ENCODE measurements at places on chromosomes 2 and 18.

GRCh38 chr2:156826341-156826933, 390.3 kb downstream of the GPD2 start:
- DNase-seq: peak; percentile 63

DNA sequence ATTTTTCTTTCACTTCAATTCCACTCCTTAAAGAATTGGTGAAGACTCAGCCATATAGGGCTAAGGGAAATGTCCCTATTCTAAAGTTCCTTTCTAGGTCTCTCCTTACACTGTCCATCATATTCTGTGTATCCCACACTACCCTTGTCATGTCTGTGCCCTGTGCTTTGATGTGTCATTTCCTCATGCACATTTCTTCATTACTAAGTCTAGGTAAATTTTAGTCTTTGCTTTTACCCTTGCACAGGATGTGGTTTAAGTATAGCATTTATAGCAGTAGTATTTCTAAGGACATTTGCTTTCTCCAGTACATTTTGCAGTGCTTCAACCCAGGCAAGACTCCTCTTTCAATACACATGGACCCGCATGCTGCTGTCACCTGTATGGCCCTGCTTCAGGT, 221.5 kb upstream of the ACVR2A start:
- no peak for DNase-seq

DNA sequence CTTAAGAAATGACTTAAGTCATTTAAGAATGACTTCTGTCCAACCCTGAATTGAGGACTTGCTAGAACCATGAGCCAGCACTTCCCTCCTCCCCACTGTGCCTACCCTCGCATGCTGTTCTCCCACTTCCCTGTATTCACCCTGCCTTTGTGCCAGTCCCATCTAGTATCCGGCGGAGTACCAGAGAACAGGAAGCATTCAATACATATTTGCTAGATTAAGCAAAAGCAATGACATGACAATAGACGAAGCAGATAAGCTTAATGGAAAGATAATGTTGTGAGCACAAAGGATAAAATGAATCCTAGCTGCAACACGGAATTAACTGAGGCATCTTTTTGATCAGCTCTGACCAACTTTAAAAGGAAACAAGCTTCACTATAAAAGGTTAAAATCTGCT, 328.5 kb downstream of the TDRD15 start:
- no peak for DNase-seq

DNA sequence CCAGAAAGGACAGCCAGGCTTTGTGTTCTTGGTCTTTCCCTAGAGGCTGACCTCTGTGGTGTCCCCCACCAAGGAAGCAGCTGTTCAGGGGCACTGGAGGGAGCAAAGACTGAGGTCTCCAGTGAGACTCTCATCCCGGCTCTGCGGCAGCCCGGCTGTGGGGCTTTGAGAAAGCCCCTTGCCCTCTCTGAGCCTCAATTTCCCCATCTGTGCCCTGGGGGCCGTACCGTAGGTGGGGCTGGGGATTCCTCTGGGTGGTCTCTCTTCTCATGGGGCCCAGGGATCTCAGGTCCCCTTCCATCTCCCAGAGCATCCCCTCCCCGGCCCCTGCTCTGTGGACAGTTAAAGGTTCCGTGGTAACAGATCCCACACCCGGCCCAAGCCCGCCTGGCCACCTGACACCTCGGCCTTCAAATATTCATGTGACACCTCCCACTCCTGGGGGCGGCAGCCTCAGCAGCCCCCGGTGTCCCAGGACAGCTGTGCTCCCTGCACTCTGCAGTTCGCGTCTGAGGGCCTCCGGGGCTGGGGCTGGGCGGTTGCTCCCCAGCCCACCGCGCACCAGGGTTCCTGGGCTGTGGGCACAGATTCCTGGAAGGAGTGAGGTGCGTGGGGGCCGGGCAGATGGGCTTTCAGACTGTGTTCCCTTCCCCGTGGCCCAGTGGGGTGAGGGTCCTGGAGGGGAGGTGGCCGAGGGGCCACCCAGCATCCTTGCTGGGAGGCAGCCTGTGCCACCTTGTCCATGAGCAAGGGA, 15.1 kb upstream of the KLHL30 start:
- no peak for DNase-seq

- DNase-seq: no peak
Observed at GRCh38 chr2:199989822-199990221, 34.4 kb downstream of the MAIP1 start.

- no peak for DNase-seq
Observed at GRCh38 chr2:238994432-238994831, 146.5 kb downstream of the TWIST2 start.

- no peak for DNase-seq
Observed at GRCh38 chr2:224638301-224638823, 53.2 kb upstream of the CUL3 start.

Measured in iris pigment epithelial cell (primary cell).